Activated CD4-positive, alpha-beta T cell treated with anti-CD3 and anti-CD28 coated beads, Interleukin-2, Interleukin-4, amounts not matched to agents 100 ng/mL and 50 ng/mL, durations not matched to agents 16 hours and 8 hours (primary cell): ENCODE measurements at places on chromosomes 13 and 19.

GRCh38 chr13:51596541-51596940 lies 12.3 kb downstream of the WDFY2 start:
- DNase-seq, result no peak

GRCh38 chr13:30722361-30722760 lies 13.0 kb upstream of the ALOX5AP start:
- no peak for DNase-seq

DNA sequence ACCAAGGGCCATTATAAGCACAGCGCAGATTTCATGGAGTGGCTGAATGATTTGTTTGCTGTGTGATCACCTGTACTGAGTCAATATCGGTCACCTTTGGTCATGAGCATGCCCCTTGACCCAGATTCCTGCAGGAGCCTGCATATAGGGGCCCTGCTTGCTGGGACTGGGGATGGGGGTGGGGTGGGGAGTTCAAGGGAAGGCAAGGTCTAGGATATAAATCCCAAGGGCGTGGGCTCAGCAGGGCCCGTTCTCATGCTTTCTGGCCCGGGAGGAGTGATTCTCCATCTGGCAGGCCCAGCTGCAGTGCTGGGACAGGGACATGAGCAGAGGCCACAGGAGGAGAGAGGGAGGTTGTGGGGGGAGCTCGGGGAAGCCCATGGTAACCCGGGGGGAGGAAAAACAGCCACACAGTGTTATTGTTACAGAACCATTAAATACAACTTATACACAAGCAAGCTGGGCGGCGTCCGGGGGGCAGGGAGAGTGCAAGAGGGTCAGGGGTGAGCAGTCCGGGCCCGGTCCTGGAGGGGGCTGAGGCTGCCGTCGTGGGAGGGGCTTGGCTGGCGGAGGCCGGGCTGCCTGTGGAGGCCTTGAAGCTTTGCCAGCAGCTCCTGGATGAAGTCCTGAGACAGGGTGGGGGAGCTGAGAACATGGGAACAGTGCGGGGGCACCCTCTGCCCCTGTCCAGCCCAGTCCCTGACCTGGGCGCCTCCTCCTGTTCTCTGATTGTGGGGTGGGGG lies 5.2 kb downstream of the PPP1R14A start:
- DNase-seq, result no peak

DNA sequence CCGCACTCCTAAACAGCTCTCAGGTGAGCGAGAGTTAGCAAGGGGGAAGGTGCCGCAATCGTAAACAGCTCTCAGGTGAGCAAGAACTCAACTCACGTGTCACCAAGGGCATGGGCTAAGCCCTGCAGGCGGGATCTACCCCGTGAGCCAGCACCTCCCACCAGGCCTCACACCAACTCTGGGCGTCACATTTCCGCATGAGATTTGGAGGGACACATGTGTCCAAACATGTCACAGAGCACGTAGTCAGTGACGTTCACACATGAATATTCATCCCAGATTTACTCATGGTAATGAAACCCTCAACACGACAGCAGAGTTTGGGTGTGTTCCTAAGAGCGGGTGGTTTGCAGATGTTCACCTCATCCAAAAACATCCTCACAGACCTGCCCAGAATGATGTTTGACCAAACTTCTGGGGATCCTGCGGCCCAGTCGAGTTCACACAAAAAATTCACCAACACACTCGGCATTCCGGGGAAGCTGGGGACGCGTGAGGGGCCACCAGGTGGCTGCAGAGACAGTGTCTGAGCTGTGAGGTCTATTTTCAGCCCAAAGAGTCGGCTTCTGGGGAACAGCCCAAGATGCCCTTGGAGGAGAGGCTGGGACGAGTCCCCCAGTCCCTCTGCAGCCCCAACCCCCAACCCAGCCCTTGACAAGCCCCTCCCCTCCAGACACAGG lies 19.6 kb downstream of the C2CD4C start:
- no peak for DNase-seq
